ENCODE measurements at places on chromosomes 6 and 20.

- no peak for DNase-seq
Observed at GRCh38 chr20:57576617-57577550, 16.0 kb downstream of the PCK1 start.

DNA sequence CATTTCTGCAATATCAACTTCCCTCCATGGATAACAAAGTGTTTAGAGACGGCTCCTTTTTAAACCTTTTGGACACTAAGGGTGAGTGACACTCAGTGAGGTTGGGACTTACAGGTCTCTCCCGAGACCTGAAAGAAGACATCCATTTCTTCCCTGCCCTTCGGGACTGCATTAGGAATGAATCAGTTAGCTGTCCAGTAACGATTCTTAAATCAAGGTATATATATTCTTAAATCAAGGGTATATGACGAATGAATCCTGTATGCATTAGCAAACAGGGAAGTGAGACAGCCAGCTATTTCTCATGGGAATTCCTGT lies 52.9 kb downstream of the EDN1 start:
- no peak for DNase-seq

- DNase-seq = no peak
Observed at GRCh38 chr20:44768256-44768655, 22.6 kb downstream of the KCNK15 start.

DNA sequence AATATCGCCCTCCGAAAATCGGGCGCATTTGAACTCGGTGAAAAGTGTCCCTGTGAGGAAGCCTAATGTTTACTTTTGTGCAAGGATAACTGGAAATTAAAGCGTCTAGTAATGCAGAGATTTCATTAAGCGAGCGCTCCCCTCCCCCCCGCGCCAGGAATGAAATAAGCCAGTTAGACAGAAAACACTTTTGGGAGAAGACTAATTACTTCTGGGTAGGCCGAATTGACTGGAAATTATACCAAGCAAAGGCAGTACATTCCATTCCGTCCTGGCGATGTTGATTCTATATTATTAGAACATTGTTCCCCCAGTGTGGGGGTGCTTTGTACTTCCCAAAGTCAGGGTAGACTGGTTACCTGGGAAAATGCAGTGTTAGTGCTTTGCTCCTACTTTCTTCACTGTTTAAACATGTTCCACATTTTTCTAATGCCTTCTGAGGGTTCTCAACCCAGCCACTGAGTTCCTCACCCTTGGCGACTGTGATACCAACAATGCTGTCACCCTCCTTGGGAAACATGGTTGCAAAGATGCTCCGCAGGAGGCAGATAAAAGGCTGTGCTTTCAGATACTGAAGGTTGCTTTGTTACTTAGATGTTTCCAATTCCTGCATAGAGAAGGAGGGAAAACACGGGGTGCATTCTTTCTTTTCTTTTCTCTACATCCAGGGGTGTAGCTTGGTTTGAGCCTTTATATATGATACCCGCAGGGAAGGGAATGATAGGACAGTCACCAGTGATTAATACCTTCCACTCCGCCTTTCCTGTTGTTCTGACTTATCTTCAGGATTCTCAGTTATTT lies 2.6 kb downstream of the GJA1 start:
- no peak for DNase-seq
